ENCODE measurements at places on chromosomes 16 and 17. TPM values are rescaled to one million over a fixed set of nuclear protein-coding genes. Genes with fewer than 3 reads are reported as not detected.

KRT40 gene
- not detected for total RNA-seq

NOB1 gene
- 42.3 TPM for total RNA-seq

TEX19 gene
- total RNA-seq = not detected

NETO2 gene
- total RNA-seq = 0.63 TPM

IL21R gene
- total RNA-seq = 0.21 TPM

SLC22A31 gene
- total RNA-seq = not detected

PIEZO1 gene
- 176 TPM for total RNA-seq

HSD17B2 gene
- not detected for total RNA-seq

SLC13A5 gene
- not detected for total RNA-seq

CDH13 gene
- total RNA-seq = 4.6 TPM

CLDN7 gene
- total RNA-seq = not detected

CHST4 gene
- total RNA-seq = not detected

SLC5A11 gene
- not detected for total RNA-seq

TBC1D3B gene
- not detected for total RNA-seq

PPP1R27 gene
- 2.6 TPM for total RNA-seq

ATP1B2 gene
- 2.3 TPM for total RNA-seq

SOX8 gene
- 68.4 TPM for total RNA-seq

DERL2 gene
- total RNA-seq = 22.0 TPM

PGAP3 gene
- 16.5 TPM for total RNA-seq

SLC6A4 gene
- 4.0 TPM for total RNA-seq

All from tibial nerve (tissue), 4 donors.